Activated naive CD4-positive, alpha-beta T cell treated with anti-CD3 and anti-CD28 coated beads, Interleukin-2, amount 50 U/mL, for 16 hours (primary cell): ENCODE measurements at places on chromosomes 3 and 15.

GRCh38 chr15:92018535-92019239 lies 165.2 kb downstream of the SLCO3A1 start:
- DNase-seq, result no peak

DNA sequence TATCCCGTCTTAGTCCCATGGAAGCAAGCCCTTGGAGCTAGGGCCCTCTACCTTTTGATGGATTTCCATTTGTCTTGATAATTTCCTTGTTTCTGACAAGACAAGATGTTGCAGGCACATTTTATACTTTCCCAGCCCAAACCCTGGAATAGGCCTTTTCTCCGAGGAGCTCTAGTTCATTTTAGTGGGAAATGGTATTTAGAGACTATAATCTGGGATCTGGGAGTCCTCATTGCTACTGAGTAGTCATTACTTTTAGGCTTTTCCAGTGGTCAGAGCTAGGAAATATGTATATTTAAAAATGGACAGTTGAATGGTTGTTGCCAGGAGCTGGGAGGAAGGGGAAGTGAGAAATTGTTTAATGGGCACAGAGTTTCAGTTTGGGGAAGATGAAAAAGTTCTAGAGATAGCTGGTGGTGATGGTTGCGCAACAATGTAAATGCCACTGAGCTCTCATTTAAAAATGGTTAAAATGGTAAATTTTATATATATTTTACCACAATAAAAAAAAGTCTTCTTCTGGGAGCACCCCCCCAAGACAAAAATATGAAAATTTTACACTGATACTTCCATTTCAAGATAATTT lies 31.6 kb downstream of the MLH1 start:
- no peak for DNase-seq

GRCh38 chr3:129701161-129701560 lies 94.7 kb upstream of the PLXND1 start:
- no peak for DNase-seq

DNA sequence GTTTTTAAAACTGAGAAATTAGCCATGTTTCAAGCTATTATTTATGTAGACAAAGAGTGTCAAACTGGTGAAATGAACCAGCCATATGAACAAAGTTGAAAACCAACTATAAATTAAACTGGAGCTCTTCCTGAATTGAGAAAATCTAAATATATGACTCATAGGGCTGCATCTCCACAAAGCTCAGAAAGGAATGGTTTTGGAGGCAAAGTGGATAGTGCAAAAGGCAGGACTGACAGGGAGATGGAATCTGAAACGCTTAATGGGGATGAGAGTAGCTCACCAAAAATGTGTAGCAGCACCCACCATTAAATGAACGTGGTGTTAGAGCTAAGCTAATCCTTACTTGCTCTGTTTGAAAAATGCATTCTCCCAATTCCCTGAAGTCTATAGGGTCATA lies 1066.0 kb downstream of the AGBL1 start:
- DNase-seq, result no peak

DNA sequence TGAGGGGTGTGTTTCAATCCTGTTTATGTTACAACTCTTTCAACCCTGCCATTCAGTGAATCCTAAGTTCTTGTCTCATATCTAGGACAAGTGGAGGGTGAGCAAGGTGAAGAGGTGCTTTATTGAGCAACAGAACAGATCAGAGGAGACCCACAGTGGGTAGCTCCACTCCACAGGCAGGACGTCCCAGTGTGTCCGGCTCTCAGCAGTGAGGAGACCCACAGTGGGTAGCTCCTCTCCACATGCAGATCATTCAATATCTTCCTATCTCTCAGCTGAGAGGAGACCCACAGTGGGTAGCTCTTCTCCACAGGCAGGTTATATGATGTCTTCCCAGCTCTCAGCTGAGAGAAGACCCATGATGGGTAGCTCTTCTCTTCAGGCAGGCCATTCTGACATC lies 556.7 kb downstream of the SI start:
- DNase-seq, result no peak
